ENCODE measurements at places on chromosomes 5 and 9.

DNA sequence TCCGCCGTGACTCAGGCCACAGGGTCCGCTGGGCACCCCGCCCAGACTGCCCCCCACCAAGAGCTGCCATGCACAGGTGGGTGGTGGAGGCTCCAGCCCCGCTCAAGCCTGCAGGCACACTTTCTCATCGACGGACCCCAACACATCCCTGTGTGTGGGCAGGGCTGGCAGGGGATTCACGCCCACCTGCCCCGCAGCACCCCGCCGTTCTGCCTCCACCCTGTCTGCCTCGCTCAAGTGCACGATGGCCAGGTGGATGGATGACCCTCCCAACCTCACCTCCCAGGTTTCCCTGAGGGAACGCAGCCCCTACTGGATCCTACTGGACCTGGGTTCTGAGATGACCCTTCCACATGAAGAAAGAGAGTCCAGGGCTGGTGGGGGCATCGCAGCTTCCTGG, 26.1 kb upstream of the FCN1 start:
- H3K27ac ChIP-seq = no peak overlapping the region
- H3K27me3 ChIP-seq = peaks cover 22% of the 10 kb centered on the region
- DNase-seq = no peak
- no peak overlapping the region for H3K4me3 ChIP-seq

DNA sequence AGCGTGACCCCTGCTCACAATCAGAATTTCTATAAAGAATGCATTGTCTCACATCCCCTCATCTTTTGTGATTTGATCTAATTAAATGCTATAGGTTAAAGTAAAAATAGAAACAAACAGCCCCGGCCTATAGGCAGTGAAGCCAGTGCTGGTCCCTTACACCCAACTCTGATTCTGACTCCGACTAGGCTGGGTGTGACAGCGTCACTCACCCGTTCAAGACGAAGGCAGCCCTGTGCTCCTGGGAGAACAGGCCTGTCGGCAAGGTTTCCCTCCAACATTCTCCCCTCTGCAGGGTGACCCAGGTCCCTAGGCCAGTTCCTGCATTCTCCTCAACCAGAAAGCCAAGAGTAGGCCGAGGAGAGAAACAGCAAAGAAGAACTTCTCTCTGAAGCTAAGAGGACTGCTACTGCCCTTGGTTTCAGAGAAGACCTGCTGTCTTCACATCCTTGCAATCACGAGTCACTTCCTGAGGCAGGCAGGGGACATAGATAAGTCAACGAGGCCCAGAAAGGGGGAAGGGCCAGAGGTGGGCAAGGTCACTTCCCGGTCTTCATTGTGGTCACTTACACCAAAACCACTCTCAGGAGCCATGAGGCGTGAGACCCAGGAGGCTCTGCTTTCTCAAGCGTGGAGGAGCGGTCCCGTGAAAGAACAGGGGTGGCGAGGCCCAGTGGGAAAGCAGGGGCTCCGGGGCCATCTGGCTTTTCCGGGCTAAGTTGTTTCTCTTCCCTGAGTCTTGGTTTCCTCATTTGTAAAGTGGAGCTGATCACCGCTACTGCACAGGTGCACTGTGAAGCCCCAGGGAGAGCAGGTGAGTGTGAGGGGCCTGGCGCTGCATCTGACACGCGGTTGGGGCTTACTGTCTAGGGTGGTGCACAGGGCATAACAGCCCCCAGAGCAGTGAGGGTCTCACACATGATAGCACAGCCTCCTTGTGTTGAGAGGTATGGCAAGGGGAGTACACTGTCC, 200.8 kb downstream of the CRB2 start:
- H3K27ac ChIP-seq = no peak overlapping the region
- peaks cover 6% of the 10 kb centered on the region for H3K4me1 ChIP-seq
- H3K27me3 ChIP-seq = no peaks in the 10 kb centered on the region

DNA sequence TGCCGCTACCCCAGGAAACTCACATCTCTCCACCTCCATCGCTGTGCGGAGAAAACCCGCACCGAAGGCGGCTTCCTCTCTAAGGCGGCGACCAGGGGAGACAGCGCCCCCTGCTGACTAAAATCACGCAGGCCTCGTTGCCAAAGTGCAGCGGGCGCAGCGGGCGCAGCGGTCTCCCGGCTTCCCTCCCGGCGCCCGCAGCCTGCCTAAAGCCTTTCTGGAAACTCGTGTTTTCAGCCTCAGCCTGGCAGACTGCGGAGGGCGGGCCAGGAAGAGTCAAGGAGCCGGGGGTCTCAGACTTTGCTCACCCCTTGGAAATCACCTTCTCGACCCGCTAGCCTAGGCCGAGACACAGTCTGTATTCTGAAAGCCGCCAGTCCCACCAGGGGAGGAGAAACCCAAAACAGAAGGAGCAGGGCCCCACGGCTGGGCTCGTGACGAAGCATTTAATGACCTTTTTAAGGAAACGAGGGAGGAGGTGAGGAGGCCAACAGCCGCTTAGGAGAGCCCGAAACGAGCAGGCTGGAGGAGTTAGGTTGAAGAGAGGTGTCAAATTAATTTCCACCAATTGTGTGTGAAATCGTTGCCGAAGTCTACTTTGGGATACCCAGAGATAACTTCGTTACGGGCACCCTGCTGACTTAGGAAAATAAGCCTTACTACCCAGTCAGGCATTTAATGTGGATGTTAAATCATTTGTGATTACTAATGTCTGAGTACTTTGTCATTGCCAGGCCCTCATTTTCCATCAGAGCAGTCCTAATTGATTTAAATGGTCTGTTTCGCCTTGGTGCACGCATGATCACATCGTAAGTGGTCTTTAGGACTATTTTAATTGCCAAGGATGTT, 7.3 kb upstream of the FOXB2 start:
- no peak overlapping the region for H3K27ac ChIP-seq
- no peaks in the 10 kb centered on the region for H3K36me3 ChIP-seq
- H3K4me1 ChIP-seq = peaks cover 24% of the 10 kb centered on the region
- H3K4me3 ChIP-seq = peak overlapping the region; percentile 33
- peaks cover 86% of the 10 kb centered on the region for H3K27me3 ChIP-seq

DNA sequence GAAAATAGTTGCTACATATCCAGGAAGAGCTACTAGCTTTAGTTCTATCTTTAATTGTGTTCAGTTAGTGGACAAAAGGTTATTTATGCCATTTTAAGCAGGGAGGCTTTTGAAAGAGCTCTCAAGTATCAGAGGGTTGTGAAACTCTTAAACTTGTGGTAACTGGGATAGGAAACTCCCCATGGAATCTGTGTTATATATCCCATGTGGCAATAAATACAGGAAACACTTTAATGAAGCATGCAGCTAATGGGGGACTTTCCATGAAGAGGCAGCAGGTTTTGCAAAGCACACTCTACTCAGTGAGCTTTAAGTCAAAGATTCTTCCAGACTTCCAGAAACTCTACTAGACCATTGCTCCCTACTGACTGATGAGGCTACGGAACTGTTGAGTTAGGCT, 805.0 kb upstream of the C9orf72 start:
- no peaks in the 10 kb centered on the region for H3K27me3 ChIP-seq
- no peak overlapping the region for H3K27ac ChIP-seq
- H3K36me3 ChIP-seq = no peaks in the 10 kb centered on the region
- DNase-seq = no peak

DNA sequence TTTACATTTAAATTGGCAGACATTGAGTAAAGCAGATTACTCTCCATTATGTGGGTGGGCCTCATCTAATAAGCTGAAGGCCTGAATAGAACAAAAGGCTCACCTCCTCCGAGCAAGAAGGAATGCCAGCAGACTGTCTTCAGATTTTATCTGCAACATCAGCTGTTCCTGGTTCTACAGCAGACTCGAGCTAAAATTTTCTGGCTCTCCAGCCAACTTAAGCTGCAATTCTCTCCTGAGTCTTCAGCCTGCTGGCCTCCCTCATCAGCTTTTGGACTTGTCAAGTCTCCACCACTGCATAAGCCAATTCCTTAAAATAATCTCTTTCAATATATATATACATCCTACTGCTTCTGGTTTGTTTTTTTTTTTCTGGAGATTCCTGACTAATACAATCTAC, 12.5 kb downstream of the TRPM3 start:
- H3K4me1 ChIP-seq = no peaks in the 10 kb centered on the region
- no peak overlapping the region for H3K4me3 ChIP-seq
- H3K27ac ChIP-seq = no peak overlapping the region
- DNase-seq = no peak

DNA sequence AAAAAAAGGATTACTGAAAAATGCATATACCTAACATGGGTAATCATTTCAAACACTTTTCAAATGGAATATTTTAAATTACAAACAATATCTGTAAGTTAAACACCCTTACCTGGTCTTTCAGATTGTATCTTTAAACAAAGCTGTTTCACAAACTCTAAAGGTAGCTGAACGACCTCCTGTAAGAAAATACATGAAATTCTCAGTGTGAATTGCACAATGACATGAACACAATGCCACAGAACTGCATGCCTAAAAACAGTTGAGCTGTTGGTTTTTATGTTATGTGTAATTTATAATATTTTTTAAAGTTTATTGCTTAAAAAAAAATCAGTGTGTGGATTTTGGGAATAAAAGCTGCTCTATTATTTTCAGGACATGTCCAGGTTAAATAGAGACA, 17.5 kb downstream of the IPPK start:
- no peaks in the 10 kb centered on the region for H3K27me3 ChIP-seq
- H3K4me3 ChIP-seq = no peak overlapping the region
- peaks cover 29% of the 10 kb centered on the region for H3K36me3 ChIP-seq
- peaks cover 34% of the 10 kb centered on the region for H3K4me1 ChIP-seq
- DNase-seq = no peak

DNA sequence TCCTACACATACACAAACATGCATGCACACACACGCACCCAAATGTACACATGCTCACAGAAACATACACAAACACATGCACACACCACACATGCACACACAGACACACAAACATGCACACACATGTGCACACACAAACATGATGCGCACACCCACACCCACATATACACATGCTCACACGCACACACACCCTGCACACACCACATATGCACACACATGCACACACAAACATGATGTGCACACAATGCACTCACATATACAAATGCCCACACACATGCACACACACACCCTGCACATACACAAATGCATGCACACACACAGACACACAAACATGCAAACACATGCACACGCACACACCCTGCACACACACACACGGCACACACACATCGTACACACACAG, 7.3 kb upstream of the IER5L start:
- no peak overlapping the region for H3K4me3 ChIP-seq
- H3K27ac ChIP-seq = no peak overlapping the region
- DNase-seq = no peak
- peaks cover 2% of the 10 kb centered on the region for H3K4me1 ChIP-seq

GRCh38 chr5:127428748-127429147, 88.7 kb upstream of the PRRC1 start:
- no peak overlapping the region for H3K27ac ChIP-seq
- DNase-seq = no peak
- no peaks in the 10 kb centered on the region for H3K27me3 ChIP-seq
- H3K4me3 ChIP-seq = no peak overlapping the region
- H3K36me3 ChIP-seq = peaks cover 25% of the 10 kb centered on the region
- H3K4me1 ChIP-seq = peaks cover 30% of the 10 kb centered on the region

GRCh38 chr9:71263451-71263850, 142.0 kb upstream of the TRPM3 start:
- no peaks in the 10 kb centered on the region for H3K4me1 ChIP-seq
- DNase-seq = no peak
- no peak overlapping the region for H3K27ac ChIP-seq
- no peaks in the 10 kb centered on the region for H3K36me3 ChIP-seq

DNA sequence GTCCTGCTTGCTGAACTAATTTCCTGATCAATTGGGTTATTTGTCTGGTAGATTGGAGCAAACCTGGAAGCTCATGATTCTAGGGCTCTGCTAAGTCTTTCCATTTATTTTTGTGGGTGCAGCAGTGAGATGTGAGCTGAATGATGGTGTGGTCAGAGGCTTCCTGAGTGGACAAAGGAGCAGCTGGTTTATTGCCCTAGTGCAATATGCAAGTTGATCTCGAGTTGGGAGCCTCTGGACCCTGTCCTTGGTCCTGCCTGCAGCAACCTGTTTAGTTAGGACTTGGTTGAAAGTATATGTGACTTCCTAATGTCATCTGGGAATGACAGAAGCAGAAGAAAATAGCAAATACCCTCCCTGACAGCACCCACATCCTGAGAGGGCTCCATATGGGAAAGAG, 4.2 kb upstream of the UNC5A start:
- H3K27ac ChIP-seq = no peak overlapping the region
- DNase-seq = no peak
- no peak overlapping the region for H3K4me3 ChIP-seq
- H3K4me1 ChIP-seq = peaks cover 8% of the 10 kb centered on the region
- peaks cover 36% of the 10 kb centered on the region for H3K27me3 ChIP-seq

DNA sequence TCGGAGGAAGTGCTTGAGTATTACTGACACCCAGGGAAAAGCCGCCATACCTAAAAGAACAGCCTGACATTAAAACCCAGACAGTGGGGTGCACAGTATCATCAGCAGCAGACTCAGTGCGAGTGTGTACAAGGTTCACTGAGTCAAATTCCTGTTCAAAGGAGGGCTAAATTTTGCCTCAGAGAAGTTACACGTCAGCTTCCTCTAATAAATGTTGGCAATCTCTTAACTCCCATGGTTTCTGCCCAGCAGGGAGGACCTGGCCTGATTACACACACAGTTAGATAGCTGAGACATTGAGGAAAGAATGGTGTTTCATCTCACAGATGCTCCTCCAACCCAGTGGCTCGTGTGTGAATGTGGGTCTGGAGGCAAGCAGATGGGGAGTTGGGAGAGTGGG, 38.2 kb downstream of the NIPSNAP3B start:
- peaks cover 83% of the 10 kb centered on the region for H3K36me3 ChIP-seq
- H3K27ac ChIP-seq = no peak overlapping the region
- H3K4me3 ChIP-seq = no peak overlapping the region
- H3K4me1 ChIP-seq = no peaks in the 10 kb centered on the region
- no peak for DNase-seq

DNA sequence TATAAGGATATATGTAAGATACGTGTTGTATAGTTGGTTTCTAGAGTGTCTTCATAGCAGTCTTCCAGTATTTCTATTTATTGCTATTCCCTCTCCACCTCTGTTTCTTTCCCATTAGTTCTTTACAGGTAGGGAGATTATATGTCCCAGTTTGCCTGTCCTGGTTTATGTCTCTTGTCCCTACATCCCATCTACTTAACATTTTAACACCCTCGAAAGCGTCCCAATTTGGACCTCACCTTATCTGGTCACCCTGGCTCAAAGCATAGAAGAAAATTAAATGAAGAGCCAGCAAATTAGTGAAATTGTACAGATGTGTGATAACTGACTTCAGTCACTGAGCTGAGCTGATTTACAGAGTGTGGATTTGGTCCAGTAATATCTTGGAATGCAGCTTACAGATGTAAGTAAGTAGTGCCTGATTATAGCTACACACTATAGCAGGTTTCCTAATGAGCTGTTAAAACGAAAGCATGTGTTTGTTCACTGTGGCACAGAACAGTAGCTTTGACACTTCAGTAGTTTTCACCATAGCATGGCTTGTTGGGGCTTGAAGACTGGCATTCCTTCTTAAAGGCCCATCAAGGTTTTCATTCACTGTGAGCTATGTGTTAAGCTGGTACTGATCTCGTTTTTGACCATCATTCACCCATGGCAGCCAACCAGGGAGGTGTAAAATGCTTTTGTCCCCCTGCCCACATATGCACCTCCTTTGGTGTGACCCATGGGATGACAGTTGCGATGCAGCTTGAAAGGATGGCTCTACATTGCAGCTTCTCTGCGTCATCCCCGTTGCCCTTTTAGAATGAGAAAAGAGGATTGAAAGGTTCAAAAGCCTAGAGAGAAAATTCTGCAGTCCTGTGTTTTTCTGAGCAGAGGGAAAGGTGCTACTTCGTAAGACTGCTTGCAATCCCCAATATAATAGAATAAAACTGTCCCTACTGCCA, 192.1 kb upstream of the DMRT1 start:
- peaks cover 6% of the 10 kb centered on the region for H3K4me1 ChIP-seq
- no peaks in the 10 kb centered on the region for H3K36me3 ChIP-seq
- no peak overlapping the region for H3K4me3 ChIP-seq
- no peaks in the 10 kb centered on the region for H3K27me3 ChIP-seq
- no peak for DNase-seq
- no peak overlapping the region for H3K27ac ChIP-seq
